ENCODE measurements at places on chromosomes 4 and X.

GRCh38 chrX:1589356-1590130 is 1.9 kb upstream of the AKAP17A start:
- no peak for DNase-seq

GRCh38 chrX:73850124-73851013 is 287.4 kb downstream of the CHIC1 start:
- peak; percentile 64 for DNase-seq

DNA sequence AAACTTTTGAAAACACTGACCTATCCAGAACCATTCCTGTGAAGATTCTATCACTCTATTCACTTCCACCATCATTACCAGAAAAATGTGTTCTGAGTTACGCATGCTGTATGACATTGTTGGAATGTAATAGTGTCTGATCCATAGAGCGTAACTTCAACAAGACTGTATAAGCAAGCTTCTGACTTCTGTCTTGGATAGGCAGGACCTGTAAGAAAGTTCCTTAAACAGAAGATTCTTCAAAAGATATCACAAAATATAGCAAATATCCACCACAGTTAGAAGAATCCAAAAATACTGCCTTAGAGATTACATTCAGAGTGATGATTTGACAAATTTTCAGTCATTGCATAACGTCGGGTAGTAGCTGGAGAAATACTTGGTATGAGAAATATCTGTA is 14.0 kb upstream of the SPOCK3 start:
- DNase-seq = no peak

DNA sequence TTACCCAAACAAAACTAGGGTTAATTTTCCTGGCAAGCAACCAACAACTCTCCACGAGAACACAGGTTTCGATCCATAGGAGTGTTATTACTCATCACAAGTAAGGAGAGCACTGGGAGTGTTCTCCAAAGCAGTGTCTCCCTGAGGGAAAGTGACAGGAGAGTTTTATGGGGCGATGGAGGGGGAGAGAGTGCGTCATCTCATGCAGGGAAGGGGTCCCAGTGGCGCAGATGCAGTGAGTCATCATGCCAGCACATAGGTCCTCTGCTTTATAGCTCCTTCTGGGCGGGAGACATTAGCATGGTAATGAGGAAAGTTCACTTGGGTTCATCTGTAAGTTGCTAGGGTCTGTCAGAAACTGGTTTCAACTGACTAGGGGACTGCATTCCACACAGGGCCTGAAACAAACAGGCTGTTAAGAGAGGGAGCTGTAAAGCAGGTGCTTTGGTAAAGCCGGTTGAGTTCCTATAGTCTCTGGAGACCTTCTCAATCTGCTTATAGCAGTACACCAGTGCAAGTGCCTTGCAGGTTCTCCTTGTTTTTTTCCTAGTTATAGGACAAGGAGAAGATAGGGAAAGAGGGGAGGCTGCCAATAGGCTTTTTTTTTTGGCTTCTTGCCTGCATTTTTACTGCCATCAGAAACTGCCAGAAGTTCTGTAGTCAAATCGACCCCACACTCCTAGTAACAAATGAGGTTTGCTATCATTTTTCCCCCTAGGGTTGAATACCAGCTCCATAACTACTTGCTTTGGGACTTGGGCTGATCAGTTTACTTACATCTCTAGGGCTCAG is 12.8 kb upstream of the BOD1L1 start:
- DNase-seq = peak; percentile 94

- DNase-seq = no peak
Measured at GRCh38 chr4:5693871-5694270, 14.5 kb downstream of the EVC2 start.

DNA sequence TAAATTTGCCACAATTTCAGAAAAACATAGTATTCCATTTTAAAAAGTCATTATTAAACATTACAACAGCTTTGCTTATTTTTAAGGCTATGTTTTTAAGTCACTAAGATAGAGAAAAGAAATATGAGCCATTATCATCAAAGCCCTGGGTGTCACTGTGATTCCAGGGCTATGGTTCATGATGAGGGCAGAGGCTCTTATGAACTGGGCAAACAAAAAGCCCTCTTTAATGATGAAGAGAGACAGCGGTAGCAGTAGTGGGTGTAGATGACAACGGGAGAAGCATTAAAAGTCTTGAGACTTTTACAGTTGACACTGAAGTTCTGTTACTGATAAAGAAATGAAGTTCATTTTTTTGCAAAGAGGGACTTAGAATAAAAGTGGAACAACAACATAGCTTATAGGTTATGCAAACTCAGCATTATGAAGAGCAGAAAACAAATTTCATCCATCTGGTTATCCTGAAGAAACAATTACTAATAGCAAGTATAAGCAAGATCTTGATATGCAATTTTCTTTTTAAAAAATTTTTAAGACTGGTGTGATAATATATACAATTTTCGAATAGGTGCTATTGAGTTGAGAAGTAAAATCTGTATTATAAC is 202.7 kb upstream of the ETNPPL start:
- no peak for DNase-seq

- DNase-seq = no peak
Measured at GRCh38 chrX:50798783-50799182, 15.2 kb downstream of the SHROOM4 start.

GRCh38 chrX:39826813-39827543 is 270.8 kb downstream of the BCOR start:
- no peak for DNase-seq

DNA sequence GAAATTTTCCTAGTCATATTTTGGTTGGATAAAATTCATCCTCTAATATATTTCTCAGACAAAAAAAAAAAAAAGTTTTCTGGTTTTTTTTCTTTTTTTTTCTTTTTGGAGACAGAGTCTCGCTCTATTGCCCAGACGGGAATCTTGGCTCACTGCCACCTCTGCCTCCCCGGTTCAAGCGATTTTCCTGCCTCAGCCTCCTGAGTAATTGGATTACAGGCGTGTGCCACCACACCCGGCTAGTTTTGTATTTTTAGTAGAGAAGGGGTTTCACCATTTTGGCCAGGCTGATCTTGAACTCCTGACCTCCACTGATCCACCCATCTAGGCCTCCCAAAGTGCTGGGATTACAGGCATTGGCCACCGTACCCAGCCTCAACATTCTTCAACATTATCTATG is 432.7 kb upstream of the PABPC4L start:
- no peak for DNase-seq

DNA sequence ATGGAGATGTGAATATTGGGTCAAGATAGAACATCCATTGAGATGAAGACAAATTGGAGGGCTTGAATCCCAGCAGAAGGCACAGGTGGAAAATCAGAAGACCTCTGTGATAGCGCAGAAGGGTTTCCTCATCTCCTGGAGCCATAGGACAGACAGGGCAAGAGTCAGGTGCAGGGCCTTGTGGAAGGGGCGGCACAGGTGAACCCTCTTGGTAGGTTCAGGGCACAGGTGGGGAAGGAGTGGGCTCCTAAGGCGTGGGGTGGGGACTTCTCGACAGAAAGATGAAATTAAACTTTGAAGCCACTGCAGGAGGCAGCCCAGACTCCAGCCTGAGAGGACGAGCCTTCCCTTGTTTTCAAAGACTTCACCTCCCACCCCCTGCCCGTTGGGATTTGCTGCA is 9.3 kb upstream of the RGS12 start:
- DNase-seq = no peak
